AG04449 (cell line): ENCODE measurements at places on chromosomes 11 and 22.

DNA sequence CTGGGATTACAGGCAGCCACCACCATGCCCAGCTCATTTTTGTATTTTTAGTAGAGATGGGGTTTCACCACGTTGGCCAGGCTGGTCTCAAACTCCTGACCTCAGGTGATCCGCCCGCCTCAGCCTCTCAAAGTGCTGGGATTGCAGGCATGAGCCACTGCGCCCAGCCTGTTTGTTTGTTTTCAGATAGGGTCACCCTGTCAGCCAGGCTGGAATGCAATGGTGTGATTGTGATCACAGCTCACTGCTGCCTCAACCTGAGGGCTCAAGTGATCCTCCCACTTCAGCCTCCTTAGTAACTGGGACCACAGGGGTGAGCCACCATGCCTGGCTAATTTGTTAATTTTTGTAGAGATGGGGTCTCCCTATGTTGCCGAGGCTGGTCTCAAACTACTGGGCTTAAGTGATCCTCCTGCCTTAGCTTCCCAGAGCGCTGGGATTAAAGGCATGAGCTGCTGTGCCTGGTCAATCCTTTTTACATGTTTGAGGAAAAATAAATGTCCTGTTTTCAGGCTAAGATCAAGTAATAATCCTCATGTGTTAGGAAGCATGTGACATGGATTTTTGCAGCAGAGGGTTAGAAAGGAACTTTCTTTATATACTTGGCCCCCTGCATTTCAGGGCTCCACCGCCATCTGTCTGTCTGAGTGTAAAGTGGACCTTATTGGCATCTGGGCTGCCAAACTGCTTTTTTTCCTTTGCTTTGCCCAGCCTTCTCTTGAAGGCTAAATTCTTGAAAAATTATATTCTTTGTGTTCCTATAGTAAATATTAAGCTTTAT lies 4.8 kb upstream of the SLC3A2 start:
- DNase-seq = no peak

DNA sequence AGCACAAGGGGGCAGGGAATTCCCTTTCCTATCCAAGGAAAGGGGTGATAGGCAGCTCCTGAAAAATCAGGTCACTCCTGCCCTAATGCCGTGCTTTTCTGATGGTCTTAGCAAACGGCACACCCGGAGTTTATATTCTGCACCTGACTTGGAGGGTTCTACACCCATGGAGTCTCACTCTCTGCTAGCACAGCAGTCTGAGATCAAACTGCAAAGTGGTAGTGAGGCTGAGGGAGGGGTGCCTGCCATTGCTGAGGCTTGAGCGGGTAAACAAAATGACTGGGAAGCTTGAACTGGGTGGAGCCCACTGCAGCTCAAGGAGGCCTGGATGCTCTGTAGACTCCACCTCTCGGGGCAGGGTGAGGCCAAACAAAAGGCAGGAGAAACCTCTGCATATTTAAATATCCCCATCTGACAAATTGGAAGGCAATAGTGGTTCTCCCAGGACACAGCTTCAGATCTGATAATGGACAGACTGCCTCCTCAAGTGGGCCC lies 194.7 kb downstream of the OR4A47 start:
- DNase-seq = no peak

DNA sequence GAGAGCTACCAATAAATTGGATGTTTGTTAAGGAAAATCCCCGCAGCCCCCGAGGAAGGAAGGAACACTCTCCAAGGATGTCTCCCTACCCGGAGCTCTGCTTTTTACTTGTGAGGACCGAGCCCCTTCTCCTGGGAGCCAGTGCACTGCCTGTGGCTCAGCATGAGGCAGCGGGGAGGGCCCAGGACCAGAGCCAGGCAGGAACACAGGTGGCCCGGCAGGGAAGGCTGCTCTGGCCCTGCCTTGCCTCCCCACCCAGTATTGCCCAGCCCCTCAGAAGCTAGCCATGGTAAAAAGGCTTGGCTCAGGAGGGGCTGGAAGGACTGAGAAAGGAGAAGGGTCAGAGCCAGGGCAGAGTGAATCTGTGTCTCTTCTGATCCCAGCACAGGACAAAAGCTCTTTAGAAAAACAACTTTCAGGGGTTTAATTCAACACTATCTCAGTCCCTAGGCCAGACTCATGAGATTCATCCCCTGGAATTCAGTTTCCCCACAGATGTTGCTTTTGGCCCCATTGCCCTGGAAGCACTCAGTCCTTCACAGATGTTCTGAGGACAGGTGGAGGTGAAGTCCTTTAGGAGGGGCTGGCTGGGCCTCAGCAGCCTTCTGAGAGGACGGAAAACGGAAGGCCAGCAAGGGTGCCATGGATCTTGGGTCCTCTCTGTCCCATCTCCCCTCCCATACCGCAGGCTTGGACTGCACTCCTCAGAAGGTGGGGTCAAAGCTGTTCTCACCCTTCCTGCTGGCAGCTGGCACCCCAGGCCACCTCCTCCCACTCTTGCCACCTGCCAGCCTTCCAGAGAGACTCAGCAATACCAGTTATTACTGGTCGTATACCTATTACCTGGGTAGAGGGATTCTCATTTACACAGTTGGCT lies 318.9 kb downstream of the NTM start:
- no peak for DNase-seq

DNA sequence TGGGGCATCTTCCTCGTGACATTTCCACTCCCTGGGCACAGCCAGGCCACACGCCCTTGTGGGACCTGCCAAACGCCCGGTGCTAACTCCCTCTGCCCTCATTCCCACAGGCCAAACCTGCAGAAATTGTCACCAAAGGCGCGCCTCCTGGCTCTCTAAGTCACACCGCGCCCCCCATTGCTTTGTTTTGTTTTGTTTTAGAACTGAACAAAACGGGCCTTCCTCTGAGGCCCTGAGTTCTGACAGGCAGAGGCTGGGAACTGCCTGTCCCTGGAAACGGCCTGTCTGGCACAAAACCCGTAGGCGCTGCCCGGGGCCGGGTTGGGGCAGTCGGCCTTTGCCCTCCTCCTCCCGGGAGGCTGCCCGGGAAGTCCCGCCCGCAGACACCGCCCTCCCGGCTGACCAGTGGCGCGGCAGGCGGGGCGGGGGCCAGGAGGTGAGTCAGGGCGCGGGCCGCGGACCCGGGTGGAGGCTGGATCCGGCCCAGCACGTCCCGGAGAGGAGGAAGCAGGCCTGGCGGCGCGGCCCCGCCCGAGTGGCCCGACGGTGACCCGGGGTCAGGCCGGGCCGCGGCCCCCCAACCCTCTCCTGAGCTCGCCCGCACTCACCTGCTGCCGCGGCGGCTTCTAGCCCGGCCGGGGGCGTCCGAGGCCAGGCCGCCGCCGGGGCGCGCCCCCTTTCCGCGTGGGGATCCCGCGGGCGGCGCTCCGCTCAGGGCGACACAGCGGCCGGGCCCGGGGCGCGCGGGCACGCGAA lies 465 bp downstream of the SUN2 start:
- no peak for DNase-seq

- no peak for DNase-seq
These were observed 69.7 kb downstream of the NELL1 start for GRCh38 chr11:20739107-20739506.

- DNase-seq = no peak
These were observed 62.9 kb upstream of the WNT11 start for GRCh38 chr11:76269247-76269646.

DNA sequence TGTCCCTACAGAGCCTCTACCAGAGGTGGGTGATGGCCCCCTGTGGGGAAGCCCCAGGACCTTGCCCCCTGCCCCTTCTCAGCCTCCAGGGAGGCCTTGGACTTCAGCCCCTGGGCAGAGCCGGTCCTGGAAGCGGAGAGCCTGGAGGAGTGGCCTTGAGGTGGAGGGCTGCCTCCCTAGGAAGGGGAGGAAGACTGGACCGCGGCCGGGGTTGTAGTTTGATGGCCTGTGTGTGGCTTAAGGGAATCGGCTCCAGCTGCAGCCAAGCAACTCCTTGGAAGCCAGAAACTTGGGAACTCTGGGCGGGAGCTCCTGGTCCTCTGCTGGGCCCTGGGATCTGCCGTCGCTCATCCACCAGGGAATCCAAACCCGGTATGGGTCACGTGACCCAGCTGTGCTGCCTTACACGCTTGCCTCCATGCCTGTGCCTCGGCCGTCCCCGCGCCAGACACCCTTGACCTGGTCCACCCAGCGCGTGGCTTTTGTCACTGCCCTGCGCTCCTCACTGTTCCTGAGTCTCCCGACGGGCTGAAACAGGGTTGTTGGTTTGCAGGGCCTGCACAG lies 23.5 kb upstream of the ARHGAP8 start:
- no peak for DNase-seq

DNA sequence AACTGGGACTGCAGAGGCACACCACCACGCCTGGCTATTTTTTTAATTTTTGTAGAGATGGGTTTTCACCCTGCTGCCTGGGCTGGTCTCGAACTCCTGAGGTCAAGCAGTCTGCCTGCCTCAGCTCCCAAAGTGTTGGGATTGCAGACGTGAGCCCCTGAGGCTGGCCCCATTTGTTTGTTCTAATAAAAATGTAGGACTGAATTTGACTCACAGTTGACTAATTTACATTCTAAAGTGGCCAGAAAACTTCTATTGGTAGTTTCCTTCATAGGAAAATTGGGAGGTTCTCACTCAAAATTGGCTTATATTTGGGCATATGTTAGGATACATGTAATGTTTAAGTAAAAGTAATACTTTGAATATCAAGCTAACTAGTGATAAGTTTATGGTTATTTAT lies 35.0 kb downstream of the PPFIA1 start:
- DNase-seq = no peak

DNA sequence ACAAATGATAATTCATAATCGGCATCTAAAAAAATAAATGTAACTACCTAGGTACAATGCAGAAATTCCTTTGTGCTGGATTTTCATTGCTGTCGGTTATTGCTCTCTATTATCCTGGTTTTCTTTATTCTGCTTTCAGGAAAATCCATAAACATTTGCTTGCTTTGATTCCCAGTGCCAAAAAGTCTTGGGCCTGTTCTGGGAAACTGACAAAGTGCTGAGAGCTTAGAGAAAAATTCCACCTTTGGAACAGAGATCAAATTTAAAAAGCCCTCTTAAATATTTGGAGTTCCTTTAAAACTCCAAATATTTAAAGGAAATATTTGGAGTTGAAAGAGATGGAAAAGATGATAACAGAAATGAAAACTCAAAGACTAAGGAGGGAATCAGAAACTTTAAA lies 87.3 kb upstream of the ZBED5 start:
- DNase-seq = no peak

GRCh38 chr11:116930177-116930576 lies 92.8 kb upstream of the APOA1 start:
- no peak for DNase-seq

- DNase-seq = no peak
These were observed 1227.5 kb downstream of the BRD1 start for GRCh38 chr22:48600171-48600570.

DNA sequence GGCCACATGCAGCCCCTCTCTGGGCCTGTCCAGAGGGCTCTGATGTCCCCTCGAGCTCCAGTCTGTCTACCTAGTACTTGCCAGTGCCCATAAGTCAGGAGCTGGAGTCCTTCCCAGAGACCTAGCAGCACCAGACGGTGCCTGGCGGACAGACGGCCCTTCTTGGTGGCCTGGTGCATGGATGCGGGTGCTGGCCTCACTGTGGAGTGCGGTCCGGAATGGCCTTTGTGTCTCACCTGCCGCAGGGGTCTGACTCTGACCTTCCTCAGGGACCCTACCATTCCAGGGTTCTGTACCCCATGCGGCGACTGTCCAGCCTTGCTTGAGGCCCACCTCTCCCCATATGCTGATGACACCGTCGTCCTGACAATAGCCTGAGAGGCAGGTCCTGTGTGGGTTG lies 29.4 kb upstream of the SMIM38 start:
- DNase-seq = no peak

- no peak for DNase-seq
These were observed 28.9 kb downstream of the AP2A2 start for GRCh38 chr11:954392-955153.

- DNase-seq = no peak
These were observed 163.8 kb downstream of the CWF19L2 start for GRCh38 chr11:107293677-107294344.

- DNase-seq = no peak
These were observed 47.1 kb upstream of the PRODH start for GRCh38 chr22:18983120-18983651.

DNA sequence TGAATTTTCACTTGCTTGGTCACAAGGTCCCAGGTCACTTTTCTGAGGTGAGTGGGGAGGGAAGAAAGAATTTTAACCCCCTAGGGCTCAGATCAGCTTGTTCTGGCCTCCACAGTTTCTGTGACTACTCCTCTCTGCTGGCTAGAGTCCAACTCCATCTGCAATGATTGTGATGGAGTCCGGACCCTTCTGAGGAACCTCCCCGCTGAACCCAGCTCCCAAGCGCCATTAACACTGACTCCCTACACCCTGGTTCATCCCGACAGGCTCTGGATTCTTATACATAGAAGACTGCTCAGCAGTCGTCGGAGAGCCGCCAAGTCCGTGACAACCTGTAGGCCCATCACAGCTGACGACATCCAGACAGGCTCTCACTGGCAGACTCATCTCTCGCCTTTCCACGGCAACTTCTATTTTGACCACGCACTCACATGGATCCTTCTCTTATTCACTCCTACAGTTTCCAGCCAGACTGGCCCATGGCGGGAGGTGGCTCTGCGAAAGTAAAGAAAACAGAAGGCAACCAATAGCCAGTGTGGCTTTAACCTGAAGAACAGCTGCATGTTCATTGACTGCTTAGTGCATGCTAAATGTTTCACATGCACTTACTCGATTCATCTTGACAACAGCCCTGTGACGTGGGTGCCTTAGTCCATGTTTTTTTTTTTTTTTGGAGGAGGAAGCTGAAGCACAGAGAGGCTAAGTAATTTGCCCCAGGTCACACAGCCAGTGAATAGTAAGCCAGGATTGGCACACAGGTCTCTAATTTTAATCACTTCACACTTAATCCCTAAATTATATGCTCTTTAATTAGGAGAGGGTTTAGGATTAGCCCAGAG lies 68.0 kb upstream of the PRDM11 start:
- no peak for DNase-seq

DNA sequence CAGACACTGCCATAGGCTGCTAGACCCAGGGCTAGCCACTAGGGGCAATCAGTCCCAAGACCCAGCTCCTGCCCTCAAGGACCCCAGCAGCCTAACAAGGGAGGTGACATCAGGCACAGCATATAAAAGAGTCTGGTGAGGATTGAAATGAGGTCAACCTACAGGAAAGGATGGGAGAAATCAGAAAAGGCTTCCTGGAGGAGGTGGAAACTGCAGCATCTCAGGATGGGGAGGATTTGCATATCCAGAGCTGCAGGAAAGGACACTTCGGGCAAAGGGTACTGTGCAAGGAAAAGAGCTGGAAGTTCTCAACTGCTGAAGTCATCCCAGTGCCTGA lies 2.9 kb upstream of the ARFGAP2 start:
- no peak for DNase-seq

- DNase-seq = no peak
These were observed 50.6 kb upstream of the ACCSL start for GRCh38 chr11:43997022-43997660.
